T-helper 9 cell (primary cell): ENCODE measurements at places on chromosomes 6 and 20.

GRCh38 chr6:123448306-123448884, 188.4 kb downstream of the TRDN start:
- DNase-seq: no peak

- DNase-seq: no peak
Measured at GRCh38 chr6:73471686-73472290, 10.3 kb downstream of the MTO1 start.

GRCh38 chr20:61263084-61263695, 11.1 kb downstream of the CDH4 start:
- DNase-seq: peak; percentile 28

GRCh38 chr6:16409531-16410441, 171.4 kb downstream of the GMPR start:
- peak; percentile 33 for DNase-seq

GRCh38 chr6:90720404-90720803, 133.5 kb upstream of the MAP3K7 start:
- DNase-seq: no peak

- DNase-seq: no peak
Measured at GRCh38 chr6:166866839-166867637, 89.3 kb downstream of the RNASET2 start.

GRCh38 chr6:44779130-44779826, 391.8 kb downstream of the CDC5L start:
- DNase-seq: no peak

DNA sequence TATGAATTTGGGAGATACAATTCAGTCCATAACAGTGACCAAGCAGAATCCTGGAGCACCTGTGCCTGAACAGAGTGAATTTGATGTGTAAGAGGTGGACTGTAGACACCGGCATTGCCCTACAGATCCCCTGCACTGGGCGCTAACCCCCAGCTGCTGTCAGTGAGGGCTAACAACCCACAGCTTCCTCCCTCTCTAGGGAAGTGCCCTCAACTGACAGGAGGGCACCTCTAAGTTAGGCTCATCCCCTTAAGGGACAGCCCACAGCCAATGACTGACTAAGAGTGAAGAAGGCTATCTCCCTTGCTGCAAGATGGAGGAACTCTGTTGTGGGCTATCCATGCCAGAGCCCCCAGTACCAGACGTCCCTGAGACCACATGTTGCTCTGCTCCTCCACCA, 15.3 kb upstream of the BPIFB1 start:
- DNase-seq: no peak

- DNase-seq: no peak
Measured at GRCh38 chr6:119323931-119324330, 25.6 kb downstream of the MAN1A1 start.

GRCh38 chr6:80158478-80158989, 52.1 kb downstream of the BCKDHB start:
- DNase-seq: no peak

DNA sequence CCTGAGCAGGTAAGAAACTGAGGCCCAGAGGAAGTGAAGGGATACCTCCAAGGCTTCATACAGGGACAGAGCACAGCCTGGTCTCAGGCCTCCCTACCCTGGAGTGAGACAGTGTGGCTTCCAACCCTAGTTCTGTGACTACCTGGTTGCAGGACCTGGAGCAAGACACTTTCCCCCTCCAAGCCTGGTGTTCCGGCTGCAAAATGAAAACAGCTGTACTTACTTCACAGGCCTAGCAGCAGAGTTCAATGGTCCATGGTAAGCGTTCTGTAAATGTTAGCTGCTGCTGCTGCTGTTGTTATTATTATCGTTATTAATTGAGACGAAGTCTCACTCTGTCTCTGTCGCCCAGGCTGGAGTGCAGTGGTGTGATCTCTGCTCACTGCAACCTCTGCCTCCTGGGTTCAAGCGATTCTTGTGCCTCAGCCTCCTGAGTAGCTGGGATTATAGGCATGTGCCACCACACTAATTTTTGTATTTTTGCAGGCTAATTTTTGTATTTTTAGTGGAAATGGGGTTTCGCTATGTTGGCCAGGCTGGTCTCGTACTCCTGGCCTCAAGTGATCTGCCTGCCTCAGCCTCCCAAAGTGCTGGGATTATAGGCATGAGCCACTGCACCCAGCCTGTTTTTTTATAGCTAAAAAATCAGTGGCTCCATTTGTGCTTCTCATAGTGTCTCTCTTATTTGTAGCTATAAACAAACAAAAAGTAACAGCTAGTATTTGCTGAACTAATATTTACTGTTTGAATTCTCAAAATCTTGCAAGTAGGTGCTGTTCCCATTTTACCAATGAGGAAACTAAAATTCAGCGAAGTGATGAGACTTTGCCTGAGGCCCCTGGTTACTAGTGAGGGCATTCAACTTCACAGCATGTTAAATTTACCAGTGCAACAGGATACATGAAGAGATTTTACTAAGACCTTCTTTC, 41.9 kb downstream of the COX4I2 start:
- no peak for DNase-seq

- no peak for DNase-seq
Measured at GRCh38 chr20:3712279-3712873, at the start of gene SIGLEC1. SIGLEC1 (minus strand) TSS chr20:3712600; CDS start chr20:3707128, 5,472 bp downstream.

DNA sequence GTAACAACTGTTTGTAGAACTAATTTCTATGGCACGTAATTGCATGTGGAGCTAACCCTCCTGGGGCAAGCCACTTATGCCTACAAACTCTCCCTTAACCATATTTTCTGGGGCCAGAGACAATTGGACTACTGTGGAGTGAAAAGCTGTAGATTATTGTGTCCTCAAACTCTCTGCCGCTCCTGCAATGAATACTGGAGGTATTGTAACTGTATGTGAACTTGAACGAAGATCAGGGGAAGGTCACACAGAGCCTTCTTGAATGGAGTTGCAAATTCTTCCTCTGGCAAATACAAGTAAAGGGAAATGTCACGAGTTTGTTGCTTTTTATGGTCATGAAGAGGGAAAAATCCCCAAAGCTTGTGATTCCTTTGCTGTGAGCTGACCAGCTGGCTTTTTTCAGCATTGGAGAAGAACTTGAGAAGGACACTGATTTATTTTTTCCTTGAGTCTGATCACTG, 18.2 kb downstream of the AKAP12 start:
- DNase-seq: no peak

DNA sequence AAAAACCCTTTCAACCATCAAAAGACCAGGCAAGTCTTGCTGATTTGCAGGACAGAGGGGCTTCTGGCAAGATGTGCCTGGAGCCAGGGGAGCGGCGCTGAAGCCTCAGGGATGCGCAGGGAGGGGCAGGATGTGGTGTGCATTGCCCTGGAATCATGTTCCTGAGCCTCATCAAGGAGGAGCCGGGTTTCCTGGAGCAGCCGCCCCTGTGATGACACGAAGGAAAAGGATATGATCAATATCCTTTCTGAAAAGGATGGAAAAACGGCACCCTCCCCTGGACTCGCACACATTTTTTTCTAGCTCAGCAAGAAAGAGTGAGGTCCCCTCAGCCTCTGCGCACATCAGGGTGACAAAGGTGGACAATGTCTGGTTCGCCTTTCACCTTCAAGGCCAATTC, 173.1 kb upstream of the SSTR4 start:
- DNase-seq: no peak

DNA sequence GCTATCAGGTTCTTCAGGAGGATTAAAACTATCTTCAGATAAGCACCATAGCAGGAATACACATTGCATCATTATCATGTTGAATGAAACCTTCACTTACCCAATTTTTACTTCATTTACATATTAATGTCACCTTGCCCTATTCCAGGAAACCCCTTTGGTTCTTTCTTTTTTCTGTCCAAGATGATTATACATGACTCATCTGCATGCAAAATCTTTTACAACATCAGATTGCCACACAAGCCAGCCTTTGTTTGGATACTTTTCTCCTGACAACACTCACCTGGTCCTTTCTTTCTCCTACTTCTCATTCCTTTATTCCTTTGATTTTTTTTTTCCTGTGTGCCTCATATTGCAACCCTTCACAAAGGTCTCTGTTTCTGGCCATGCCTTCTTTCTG, 200.5 kb upstream of the POU3F2 start:
- no peak for DNase-seq

DNA sequence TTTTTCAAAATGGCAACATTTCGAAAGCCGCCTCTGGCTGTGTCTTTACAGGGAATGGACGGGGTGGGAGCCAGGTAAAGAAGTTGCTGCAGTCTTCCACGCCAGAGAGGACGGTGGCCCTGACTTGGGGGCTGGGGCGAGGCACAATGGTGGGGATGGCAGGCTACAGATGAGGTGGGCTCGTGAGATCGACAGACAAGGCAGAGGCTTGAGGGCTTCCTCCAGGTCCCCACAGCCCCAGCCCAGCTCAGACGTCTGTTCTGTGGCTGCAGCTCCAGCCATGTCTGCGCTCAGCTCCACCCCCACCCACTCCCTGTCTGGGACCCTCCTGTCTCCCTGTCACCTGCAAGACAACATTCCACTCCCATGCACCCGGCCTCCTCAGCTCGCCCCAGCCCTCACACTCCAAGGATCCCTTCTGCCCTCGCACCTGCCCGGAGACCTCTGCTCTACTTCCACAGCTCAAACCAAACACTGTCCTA, 7.4 kb upstream of the C20orf144 start:
- no peak for DNase-seq

DNA sequence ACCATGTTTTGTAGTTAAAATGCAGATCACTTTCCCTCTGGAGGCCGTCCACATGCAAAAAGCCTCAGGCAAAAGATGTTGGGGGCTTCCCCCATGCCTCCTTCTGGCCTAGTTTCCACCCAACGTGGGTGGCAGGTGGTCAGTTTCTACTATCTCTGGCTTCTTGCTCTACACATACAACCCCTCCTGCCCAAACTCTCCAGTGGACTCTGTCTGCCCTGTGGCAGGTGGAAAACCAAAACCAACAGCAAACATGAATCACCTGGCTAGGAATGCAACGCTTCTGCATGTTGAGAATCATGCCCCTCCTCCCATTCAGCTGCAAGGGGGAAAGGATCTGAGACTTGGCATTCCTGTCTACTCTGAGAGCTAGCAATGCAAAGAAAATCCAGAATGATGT, 94.8 kb downstream of the MBOAT1 start:
- DNase-seq: no peak

GRCh38 chr6:43739642-43740091, 30.3 kb upstream of the VEGFA start:
- DNase-seq: no peak

DNA sequence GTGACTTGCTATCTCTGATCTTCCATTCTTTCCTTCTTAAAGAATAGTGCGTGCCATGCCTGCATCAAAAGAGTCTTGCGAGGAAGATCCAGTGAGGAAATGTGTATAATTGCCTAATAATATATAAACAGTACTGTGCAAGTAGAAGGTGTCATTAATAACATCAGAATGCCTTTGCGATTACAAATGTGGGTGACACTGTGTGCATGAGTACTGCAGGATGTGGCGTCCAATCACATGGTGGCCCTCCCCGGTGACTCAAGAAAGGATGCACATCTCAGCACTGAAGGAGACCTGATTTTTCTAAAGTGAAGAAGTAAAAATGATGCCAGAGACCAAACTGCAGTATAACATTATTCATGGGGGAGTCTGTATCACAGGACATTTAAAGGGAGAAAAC, 107.5 kb upstream of the EDN1 start:
- no peak for DNase-seq

GRCh38 chr6:24079076-24079475, 46.9 kb upstream of the NRSN1 start:
- no peak for DNase-seq

DNA sequence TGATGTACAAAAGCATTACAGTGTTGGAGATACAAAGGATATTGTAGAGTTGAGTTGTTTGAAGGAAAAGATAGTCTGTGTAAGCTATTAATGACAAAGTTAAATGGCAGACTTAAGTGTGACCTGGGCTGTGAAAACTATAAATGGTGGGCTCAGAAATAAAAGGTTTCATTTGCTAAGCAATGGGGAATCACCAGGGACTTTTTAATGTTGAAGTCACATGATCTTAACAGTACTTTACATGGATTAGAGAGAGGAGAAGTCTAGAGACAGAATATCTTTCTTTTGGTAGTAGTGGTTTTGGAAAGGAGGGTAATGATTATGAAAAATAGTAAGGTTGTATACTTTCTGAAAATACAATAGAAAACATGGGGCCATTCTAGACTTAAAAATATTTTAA, 67.1 kb downstream of the SCAF8 start:
- DNase-seq: no peak

GRCh38 chr20:10177326-10177725, 41.3 kb upstream of the SNAP25 start:
- DNase-seq: no peak

DNA sequence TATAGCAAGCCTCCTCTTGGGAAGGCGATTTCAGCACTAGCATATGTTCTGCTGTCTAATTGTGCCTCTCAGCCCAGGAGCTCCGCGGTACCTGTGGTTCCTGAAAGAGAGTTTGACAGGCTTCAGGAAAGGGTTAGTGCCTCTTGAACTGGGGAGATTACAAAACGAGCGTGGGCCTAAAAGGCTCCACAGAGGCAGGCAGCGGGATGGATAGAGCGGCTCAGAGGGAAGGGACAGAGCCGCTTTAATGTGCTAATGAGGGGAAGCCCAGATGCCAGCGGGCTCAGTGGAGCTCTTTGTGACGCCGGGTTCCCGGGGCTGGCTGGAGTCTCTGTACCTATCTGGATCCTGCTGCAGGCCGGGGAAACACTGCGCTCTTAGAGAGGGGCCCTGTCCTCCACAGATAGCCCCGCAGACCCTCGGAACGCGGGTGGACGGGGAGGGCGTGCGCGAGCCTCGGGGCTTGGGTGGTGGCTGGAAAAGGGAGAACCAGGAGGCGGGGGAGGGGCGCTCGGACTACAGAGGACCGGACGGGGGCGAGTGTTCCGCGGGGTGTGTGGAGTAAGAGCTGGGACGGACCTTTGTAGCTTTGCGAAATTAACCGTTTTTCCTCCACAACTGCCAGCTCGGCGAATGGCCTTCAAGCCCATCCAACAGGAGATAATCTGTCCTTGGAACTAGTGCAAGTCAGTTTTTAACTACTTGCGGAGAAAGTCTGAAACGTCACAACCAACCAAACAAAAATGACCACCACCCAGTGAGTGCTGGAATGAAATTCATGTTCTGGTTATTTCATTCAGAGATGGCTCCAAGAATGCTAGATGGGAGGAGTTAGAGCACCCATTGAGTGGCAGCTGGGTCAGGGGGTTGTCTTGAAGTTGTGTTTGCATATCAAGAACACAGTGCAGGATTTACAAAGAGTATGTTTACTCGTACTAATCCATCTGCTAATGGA, 13.0 kb downstream of the SLC35F1 start:
- DNase-seq: no peak

- DNase-seq: no peak
Measured at GRCh38 chr6:167137081-167137480, 14.2 kb downstream of the CCR6 start.

GRCh38 chr20:47429409-47429808, 72.3 kb upstream of the NCOA3 start:
- DNase-seq: no peak

- DNase-seq: no peak
Measured at GRCh38 chr6:91654357-91654756, 1067.5 kb upstream of the MAP3K7 start.
